ENCODE measurements at places on chromosomes 5 and 9.

DNA sequence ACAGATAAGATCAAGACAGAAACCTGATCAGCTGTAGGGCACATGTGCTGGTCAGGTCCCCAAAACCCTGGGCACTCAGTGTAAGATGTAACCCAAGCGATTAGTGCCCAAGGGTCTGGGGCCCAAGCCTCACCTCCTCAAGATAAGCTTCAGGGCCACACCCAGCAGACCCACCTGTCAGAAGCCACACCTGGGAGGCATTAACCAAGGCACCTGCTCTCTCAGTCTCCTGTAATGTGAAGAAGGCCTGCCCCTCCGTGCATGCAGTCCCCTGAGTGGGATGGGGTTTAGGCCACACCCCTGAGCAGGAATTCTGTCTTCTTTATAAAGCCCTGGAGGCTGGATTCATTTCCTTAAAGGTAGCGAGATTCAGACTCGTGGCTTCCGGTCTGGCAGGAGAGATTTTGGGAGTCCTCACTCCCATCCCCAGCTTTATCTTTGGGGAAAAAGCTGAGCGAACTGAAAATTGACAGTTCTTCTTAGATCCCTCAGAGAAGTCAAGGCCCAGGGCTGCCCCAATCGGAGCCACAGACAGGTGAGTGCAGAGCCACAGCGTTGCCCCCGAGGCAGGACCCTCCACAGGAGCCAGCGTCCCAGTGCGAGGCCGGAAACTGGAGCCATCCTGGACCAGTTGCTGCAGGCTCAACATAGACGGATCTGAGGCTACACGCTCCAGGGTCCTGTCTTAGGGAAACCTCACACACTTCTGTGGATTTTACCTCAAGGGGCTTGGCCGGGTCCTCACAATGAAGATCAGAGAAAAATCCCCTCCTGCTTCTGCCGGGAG is 357.6 kb upstream of the IRX4 start:
- no peak for DNase-seq

- DNase-seq, result no peak
These were observed 330.0 kb downstream of the ARRDC3 start for GRCh38 chr5:91052977-91053740.

DNA sequence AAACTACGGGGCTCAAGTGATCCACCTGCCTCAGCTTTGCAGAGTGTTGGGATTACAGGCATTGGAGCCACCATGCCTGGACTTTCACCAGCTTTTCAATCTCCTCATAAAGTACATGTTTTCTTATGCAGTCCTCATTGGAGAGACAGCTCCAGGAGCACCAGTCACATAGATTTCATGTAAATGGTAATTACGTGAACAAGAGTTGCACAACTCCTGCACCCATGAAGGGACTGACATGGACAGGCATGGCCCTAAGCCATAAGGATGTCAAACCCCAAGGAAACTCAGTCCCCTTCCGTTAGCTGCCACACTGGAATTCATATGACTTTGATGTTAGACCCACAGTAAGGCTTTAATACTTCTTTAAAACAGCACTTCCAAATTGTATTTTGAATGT is 7.6 kb upstream of the ADGRV1 start:
- DNase-seq, result no peak

GRCh38 chr9:127187231-127187956 is 65.0 kb upstream of the ANGPTL2 start:
- DNase-seq, result no peak

DNA sequence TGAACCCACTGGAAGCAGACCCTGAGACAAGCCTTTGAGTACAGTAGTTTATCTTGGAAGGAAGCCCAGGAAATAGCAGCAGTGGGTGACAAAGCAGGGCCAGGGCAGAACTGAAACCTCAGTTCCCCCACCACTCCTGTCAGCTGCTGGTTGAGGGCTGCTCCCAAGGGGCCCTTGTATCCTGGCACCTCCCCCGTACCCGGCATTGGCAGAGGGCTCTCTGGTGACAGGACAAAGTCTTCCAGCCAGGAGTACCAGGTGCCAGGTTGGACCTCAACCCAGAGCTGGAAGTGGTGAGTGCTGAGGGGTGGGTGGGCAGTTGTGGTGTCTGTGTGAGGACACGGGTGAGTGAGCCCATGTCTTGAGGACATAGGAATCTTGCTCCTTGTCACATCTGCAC is 123.3 kb downstream of the PHF2 start:
- no peak for DNase-seq

- DNase-seq, result no peak
These were observed 12.8 kb downstream of the C5orf63 start for GRCh38 chr5:127060470-127060985.

- DNase-seq, result no peak
These were observed 5.1 kb upstream of the FBXO38 start for GRCh38 chr5:148378670-148379069.

DNA sequence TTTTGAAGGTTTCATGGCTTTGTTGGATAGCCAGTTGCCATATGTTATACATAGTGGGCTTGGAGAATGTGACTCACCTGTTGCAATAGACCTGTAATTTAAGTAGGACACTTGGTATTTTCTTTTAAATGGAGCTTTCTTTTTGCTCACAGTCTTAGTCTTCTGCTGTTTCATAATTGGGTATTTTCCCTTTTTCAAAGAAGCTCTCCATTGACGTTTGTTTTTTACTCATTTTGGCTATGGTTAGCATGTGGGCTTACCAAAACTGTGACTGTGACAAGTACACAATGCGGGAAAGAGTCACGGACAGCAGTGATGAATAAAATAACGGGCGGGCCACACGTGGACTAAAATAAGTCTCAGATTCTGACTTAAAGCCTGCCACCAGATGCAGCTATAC is 23.2 kb upstream of the RNF20 start:
- DNase-seq, result no peak
